HuH-7.5 (cell line): ENCODE measurements at places on chromosomes 2 and 18.

GRCh38 chr2:139230881-139231280 is 450.7 kb upstream of the NXPH2 start:
- DNase-seq = no peak

- no peak for DNase-seq
Observed at GRCh38 chr18:34742891-34743341, 32.8 kb downstream of the DTNA start.

DNA sequence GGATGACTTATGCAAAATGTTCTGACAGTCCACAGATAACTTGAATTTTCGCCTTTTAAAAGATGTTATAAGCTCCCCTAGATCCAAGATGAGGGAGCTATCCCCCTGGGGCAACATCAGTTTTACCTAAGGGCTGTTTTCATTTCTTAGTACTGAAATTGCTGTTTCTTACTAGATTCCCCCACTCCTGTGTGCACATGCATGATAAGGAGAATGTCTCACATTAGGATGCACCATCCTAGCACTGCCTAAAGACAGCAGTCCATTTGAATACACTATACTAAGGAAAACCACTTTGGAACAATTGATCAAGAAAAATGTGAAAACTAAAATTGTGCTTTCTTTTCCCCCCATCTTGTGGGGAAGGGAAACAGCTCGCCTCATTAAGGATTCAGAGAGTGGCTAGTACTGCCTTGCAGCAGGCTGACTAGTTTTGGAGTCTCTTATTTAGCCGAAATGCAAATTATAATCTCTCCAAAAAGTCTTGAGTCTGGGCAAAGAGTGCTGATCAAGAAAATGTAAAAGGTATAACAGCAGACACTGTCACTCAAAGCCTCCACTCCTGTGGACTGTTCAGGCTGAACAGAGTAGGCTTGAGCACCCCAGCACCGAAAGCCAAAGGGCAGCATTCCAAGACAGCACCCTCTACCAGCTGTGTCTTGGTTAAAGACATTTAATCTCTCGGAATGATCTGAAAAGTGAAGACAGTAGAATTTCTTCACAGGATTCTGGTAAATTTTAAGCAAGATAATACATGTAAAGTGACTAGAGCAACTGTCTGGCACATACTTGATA is 65.0 kb downstream of the ZNF385B start:
- no peak for DNase-seq

DNA sequence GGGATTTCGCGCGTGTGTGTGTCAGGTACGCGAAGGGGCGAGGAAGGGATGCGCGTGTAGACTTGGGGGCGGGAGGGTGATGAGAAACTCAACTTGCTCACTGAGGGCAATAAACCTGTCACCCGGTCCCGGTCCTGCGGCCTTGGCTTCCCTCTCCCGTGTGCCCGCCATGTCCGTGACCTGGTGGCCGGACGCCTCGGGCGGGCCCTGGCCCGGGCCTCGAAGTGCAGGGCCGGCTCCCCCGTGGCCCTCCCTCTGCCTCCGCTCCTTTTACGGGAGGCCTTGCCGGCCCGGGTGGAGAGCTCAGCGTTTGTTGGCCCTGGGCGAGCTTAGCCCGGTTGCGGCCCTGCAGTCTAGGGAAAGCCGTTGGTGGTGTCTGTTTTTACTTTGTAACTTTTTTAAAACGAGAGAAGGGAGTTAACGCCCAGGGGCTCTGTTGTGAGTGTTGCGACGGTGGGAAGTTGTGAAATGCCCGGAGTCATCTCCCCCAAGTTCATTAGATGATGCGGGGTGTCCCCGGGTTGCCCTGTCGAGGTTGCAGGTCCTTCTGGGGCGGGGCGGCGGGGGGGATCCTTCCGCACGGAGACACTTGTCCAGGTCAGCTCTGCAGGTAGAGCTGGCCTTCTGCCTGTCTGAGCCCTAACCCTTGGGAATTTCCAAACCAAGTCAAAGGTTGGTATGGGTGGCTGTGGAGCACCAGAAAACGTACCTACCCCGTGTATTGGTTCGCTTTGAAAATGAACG is 883 bp downstream of the SMCHD1 start:
- peak; percentile 48 for DNase-seq

GRCh38 chr2:80280598-80280997 is 24.0 kb downstream of the LRRTM1 start:
- DNase-seq = no peak
